Activated naive CD4-positive, alpha-beta T cell (primary cell): ENCODE measurements at places on chromosomes 12 and 14.

DNA sequence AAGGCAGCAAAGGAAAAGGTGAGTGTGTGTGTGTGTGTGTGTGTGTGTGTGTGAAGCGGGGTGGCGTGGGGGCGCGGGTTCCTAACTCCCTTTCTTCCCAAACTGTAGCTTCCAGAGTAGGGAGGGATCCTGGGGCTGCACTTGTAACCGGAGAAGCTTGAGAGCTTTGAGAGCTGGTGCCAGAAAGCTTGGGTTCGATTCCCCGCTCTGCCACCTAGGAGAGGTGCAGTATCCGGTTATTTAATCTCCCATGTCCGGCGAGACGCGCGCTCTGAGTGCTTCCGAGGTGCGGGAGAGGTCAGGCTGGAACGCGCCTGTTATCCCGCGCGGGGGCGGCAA lies 7.2 kb upstream of the RACGAP1 start:
- no peak for DNase-seq

GRCh38 chr12:7271893-7272514 lies 31.9 kb upstream of the ACSM4 start:
- DNase-seq = no peak

DNA sequence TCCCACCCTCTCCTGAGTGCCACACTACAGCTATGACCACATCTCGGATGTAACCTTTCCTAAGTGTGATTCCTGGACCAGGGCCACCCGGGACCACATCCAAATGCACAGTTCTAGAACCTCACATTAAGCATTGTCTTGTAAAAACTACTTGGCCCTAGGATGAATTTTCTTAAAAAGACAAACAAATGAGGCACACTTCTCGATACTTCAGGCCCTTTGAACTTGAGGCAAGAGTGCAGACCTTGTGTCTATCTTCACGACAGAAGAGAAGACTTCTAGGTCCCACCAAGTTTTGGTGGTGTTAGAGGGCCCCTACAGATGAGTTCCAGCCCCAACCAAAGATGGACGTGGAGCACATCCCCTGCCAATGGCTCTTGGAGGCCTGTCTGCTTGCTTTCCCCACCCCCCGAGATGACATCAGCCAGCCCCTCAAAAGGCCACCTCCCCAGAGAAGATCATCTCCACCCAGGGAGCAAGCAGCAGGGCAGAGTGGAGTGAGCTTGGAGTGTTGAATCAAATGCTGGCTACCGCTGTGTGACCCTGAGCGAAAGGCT lies 9.3 kb downstream of the ISCU start:
- no peak for DNase-seq

DNA sequence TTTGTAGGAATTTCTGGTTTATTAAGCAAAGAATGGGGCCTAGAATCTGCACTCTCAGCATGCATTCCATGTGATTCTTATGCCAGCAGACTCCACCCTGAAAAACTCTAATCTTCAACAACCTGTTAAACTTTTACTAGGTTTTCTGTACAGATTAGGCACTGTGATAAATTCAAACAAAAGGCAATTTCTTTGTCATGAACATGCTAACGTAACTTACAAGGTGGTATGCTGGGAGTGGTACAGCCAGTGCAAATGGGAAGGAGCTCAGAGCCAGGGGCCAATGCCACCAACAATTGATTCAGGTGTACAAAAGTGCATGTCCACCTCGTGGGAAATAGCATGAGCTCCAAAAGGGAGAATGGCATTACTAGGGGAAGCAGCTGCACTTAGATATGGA lies 83.0 kb downstream of the PPFIBP1 start:
- no peak for DNase-seq

GRCh38 chr14:105005329-105005928 lies 15.5 kb downstream of the CDCA4 start:
- no peak for DNase-seq

DNA sequence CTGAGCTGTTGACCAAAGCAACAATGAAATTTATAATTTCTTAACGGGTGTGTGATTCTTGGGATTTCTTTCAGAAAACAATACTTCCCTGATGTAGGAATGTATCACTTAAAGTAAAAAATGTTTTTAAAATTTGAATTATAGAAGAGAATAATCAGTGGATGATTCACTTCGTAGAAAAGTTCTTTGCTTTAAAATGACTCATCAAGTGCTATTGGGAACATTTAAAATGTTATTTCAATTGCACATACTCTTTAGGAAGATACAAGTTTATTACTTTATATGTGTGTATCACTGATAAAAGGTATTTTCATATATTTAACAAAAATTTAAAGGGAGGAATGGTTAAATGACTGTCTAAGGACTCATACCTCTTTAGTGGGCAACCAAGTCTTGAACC lies 155.3 kb downstream of the PDE3A start:
- DNase-seq = no peak

DNA sequence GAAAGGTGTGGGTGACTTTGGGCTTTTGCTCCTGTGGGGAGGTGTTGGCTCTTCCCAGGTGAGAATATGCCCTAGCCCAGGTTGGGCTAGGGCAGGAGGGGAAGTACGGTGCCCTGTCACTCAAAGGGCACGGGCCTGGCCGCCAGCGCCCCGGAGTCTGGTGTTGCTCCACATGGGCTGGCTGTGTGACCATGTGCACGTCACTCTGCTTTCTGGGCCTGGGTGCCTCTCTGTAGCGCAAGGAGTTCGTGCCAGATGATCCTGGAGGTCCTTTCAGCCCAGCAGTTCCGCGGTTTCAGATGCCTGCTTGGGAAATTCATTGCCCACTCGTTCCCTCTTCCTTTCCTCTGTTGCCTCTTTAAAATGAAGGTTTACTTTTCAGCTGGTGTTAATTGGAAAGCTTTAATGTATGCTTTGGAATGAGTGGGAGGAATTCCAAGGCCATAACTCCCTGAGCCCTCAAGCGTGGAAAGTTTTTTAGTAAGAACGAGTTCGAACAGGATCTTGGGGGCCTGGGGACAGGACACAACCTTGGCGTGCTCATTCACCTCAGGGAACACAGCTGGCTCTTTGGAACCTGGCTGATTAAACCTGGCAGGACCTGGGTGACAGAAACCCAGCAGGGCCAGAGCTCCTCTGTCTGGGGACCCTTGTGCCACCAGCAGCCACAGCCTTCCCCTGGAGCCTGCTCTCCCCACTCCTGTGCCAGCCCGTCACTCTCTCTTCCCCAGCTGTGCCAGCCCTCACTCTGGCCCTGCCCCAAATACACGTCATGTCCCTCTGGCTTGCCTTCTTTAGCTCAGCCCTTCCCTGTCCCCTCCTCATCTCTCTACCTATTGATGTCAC lies 42.8 kb downstream of the TSPAN9 start:
- DNase-seq = no peak

DNA sequence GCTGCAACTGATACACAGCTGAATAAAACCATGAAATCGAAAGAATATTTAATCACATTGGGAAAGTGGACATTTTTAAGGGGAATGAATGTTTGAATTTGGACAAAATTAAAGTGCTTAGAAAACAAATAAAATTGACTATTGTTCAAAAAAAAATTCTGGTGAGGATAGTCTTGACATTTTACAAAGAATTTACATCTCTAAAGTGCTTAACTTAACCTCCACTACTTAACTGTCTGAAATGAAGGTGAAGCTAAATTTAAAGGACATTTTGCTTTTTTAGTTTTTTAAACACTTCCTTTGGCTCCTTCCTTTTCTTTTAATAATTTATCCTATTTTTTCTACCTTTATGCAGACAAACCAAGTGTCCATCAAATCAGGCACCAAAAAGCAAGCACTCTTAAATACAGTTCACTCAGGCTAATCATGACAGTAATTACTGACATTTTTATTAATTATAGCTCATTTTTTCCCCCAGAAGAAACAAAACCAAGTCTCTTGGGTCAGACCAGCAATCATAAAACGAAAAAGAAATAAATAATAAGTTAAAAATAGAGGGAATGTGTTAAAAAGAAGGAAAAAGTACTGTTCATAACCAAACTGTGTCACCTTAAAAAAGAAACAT lies 5.7 kb upstream of the CCND2 start:
- no peak for DNase-seq

- DNase-seq = no peak
Observed at GRCh38 chr12:129901254-129901653, 2.6 kb downstream of the TMEM132D start.

DNA sequence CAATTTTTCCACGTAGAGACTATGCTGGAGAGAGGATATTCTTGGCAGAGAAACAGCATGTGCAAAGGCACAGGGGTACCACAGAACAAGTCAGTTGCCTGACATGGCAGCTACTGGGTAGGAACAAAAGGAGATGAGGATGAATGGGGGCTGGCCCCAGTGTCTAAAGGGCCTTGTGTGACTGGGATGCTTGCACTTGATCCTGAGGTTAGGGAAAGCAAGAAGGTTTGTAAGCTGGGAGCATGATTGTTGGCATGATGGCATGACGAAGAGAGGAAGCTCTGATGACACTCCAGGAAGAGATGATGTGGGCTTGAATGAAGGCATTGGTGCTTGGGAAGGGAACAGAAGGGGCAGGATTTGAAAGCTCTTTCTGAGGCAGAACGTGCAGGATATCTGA lies 139.1 kb downstream of the ZFP36L1 start:
- DNase-seq = no peak

GRCh38 chr12:1906579-1906978 lies 11.9 kb downstream of the CACNA2D4 start:
- DNase-seq = no peak
